ENCODE measurements at places on chromosomes 5 and 9. TPM values are rescaled to one million over a fixed set of nuclear protein-coding genes. Genes with fewer than 3 reads are reported as not detected.

SLCO6A1 gene
- not detected for total RNA-seq

AFF4 gene
- 43.6 TPM for total RNA-seq

SIMC1 gene
- 1.5 TPM for total RNA-seq

HEMGN gene
- total RNA-seq: not detected

SLC26A2 gene
- total RNA-seq: 40.5 TPM

CCIN gene
- 0.16 TPM for total RNA-seq
